ENCODE measurements at places on chromosomes 3 and 15. TPM values are rescaled to one million over a fixed set of nuclear protein-coding genes. Genes with fewer than 3 reads are reported as not detected.

GRCh38 chr3:23807424-23808015, 1.8 kb downstream of the UBE2E1 start:
- peak; percentile 51 for DNase-seq

DNA sequence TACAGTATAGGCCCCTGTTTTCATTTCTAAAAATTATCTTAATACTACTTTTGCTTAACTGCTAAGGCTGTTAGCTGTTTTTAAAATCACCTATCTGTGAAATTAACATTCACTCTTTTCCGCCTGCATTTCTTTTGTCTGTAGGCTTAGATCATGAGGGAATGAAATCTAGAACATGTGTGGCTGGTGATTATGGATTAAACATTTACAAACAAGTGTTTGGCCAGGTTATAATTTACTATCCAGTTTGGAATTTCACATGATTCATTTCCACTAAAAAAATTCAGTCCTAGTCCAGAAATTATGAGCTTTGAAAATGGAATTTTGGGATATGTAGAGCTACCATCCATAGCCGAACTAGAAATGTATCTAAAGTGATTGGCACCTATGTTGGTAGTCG, 39.1 kb downstream of the GOLM2 start:
- DNase-seq, result no peak

DNA sequence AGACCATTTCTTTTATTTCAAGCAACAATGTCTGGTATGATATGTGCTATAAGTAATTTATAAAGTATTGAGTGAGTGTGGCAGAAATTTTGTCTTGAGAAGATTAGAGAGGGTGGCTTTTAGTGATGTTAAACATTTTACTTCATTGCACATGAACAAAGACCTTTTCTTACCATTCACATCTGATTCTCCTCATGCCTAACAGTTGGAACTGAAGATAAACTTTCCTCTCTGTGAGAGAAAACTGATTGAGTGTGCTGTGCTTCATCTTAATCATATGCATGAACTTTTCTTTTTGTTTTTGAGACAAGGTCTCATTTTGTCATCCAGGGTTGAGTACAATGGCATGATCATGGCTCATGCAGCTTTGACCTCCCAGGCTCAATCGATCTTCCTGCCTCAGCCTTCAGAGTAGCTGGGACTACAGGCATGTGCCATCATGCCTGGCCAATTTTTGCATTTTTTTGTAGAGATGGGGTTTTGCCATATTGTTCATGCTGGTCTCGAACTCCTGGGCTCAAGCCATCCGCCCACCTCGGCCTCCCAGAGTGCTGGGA, 377.7 kb upstream of the GOLIM4 start:
- DNase-seq, result no peak

DNA sequence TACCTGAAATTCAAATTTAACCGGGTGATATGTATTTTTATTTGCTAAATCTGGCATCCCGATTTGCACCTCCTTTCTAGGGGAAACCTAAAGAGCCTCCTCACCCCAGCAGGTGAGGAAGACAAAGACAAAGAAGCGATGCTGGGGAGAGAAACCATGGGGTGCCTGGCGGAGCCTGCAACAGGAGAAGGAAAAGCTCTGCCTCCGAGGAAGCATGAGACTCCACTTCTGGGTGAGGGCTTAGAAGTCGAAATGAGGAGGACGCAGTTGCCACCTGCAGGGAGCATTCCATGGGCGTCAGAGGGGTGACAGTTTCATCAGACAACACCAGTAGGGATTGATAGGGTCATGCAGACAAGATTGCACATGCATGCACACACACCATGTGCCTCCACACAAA, 30.5 kb upstream of the LYZL4 start:
- DNase-seq, result no peak

DNA sequence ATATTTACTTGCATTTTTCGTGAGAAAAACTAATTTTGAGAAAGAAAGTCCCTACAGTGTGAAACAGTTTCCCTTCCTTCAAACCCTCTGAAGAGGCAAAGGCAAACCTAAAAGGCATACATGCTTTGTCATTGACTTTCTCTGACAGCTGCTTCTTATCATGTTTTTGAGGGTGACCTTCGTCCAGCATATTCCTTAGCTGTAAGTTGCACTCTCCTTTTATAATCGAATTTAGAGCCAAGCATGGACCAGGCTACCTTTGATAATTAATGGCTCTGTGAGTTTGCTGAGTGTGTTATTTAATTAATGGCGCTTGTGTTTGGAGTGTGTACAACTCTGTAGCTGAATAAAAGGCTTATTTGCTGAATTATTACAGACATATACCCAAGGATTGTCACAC, 684.2 kb upstream of the CFAP20DC start:
- no peak for DNase-seq

DNA sequence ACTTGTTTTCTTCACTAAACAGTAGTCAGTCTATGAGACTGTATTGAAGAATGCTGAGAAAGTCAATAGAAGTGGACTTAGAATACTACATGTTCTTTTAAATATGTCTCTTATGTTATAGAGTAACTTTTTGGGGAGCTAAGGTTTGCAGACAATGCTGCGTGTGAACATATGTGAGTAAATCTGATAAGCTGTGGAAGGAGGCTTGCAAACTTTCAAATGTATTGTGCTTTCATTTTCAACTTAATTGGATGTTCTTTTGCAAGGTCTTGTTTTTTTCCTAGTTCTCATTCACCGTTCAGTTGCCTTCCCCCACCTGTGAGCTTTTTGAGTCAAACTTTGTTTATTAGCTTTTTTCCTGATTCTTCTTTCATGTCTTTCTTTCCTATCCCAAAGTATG, 176.2 kb downstream of the LPP start:
- DNase-seq, result no peak

GRCh38 chr15:87387766-87388165, 868.8 kb downstream of the NTRK3 start:
- DNase-seq, result peak; percentile 57

- no peak for DNase-seq
Observed at GRCh38 chr3:187236962-187237361, 39.7 kb downstream of the RTP1 start.

DNA sequence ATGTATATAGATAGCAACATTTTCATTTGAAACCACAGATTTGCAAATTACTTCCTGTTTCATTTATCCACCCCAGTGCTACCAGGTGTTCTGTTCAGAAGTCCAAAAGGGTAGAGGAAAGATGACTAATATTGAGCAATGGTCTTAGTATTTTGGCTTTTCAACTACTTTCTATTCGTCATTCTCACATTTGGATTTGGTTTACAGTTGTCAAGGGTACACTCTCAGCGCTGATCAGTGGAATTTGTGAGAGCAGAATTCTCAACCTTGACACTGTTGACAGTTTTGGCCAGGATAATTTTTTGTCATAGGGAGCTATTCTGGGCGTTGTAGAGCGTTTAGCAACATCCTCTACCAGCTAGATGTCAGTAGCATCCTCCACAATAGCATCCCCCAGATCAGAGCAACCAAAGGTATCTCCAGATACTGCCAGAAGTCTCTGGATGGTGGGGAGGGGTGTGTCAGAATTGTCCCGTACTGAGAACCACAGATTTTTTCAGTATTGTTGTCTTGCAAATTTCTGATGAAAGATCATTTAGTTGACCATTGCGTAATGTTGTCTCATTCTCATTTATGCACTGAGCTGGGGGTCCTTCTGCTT, 4.2 kb downstream of the HMCES start:
- peak; percentile 68 for DNase-seq

- peak; percentile 91 for DNase-seq
Observed at GRCh38 chr3:149575213-149575960, 82.4 kb downstream of the WWTR1 start.

- DNase-seq, result no peak
Observed at GRCh38 chr15:39432026-39432425, 148.9 kb upstream of the THBS1 start.

GRCh38 chr3:195609229-195609628, 25.5 kb upstream of the APOD start:
- no peak for DNase-seq

- no peak for DNase-seq
Observed at GRCh38 chr15:38864122-38864521, 299.5 kb upstream of the RASGRP1 start.

DNA sequence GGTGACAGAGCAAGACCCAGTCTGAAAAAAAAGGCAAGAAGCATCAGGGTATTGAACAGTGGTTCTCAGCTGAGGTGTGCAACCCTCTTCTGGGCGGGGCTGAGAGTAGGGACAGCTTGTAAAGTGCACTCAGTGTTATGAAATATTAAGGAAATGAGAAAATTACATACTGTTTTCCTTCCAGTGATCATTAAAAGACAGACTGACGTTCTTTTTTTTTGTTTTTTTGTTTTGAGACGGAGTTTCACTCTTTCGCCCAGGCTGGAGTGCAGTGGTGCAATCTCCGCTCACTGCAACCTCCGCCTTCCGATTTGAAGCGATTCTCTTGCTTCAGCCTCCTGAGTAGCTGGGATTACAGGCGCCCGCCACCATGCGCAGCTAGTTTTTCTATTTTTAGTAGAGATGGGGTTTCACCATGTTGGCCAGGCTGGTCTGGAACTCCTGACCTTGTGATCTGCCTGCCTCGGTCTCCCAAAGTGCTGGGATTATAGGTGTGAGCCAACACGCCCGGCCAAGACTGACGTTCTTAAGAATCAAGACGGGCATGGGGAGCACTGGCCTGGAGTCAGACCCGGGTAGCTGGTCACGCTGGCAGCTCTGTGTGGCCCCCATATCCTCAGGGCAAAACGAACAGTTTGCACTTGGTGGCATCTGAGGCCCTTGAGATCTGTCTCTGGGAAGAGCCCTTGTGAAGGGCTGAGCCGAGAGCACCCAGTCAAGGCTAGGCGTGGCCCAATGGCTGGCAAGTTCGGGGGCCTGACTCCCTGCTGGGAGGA, 11.4 kb downstream of the MAN2A2 start:
- DNase-seq, result no peak

GRCh38 chr15:72199721-72200212, 2.2 kb upstream of the GRAMD2A start:
- DNase-seq, result peak; percentile 77

DNA sequence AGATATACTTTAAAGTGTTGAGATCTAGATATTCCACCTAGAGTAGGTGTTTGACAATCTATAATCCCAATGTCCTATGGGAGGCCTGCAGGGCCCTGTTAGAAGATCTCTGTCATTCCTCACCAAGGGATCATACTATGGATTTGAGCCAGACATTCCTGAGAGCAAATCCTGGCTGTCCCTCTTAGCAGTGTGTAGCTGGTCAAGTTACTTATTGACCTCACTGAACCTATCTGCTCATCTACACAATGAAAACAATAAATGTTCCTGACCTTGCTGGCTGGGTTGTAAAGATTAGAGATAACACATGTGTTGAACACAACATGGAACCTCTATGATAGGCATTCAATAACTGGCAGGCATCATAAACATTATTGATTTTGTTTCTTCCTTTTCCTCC, 265.6 kb upstream of the ATP11B start:
- peak; percentile 51 for DNase-seq

DNA sequence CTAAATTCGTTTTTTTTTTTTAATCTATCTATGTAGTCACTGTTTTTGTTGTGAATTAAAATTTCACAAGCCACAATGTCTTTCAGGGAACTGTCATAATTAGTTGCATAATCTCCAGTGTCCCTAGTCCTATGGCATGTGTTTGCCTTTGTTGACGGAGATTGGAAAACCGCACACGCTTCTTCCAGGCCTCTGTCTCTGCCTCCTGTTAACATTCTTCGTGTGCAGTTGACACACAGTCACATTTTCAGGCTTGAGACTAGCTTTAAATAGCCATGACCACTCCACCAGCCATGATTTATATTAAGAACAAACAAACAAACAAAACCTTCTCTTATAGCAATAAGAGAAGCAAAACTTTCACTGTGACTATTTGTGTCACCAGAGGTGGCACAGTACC, 139.8 kb downstream of the DUT start:
- no peak for DNase-seq

DNA sequence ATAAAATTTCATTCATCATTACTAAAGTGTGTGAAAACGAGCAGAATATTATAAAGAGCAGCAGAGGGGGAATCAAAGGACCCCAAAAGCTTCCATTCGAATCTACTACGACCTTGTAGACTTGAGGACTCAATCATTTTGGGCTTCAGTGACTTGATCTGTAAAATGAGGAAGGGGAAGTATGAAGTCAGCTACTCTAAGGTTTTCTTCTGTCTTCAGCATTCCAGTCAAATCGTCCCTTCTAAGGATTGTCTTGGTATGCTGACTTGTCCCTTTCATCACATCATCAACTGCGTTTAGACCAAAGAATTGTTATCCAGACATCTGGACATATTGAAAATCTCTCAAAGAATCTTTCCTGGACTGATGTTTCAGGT, 44.8 kb downstream of the PLD1 start:
- DNase-seq, result no peak

- peak; percentile 67 for DNase-seq
Observed at GRCh38 chr3:41418961-41419691, 219.8 kb downstream of the CTNNB1 start.

DNA sequence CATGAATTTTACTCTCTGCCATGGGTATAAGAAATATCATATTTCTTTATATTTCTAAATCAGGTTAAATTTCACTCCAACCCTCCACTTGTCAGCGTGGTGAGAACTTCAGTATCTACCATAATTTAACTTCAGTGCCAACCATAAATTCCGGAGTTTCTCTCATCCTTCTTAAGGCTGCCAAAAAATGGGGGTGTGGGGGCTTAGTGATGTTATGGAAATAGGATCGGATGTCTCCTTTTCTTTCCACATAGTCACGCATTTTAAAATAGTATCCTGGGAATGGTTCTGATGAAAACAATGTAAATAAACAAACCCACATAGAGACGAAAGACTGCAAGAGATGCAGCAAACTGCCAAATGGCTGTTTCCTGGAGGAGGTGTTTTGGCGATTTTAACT, 12.9 kb upstream of the FAM3D start:
- no peak for DNase-seq

CCR4 gene
- total RNA-seq, result not detected

P2RY1 gene
- total RNA-seq, result 0.29 TPM

RYR3 gene
- not detected for total RNA-seq

ERICH6 gene
- total RNA-seq, result not detected

SLC24A5 gene
- total RNA-seq, result not detected

Measured in PC-3 (cell line).